ENCODE measurements at places on chromosomes 3 and 15. TPM values are rescaled to one million over a fixed set of nuclear protein-coding genes. Genes with fewer than 3 reads are reported as not detected.

DNA sequence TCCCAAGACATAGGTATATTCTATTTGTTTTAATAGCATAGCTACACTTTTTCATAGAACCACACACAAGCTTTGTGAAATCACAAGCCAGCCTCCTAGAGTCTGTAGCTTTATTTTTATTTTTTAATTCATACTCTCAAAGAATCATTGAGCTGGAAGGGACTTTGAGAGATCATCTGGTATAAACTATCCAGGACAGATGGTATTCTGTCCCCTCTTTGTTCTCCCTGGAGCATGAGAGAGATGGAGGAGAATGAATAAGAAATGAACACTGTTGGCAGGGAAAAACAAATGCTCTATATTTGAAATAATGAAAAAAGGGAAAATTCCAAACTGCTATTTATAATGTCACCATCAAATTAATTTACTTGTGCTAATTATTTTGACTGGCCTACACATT lies 338.7 kb upstream of the IL12A start:
- DNase-seq: no peak

- no peak for DNase-seq
These were observed 170.7 kb downstream of the WDR72 start for GRCh38 chr15:53588773-53589172.

GRCh38 chr3:114848643-114849350 lies 298.3 kb downstream of the ZBTB20 start:
- DNase-seq: no peak

DNA sequence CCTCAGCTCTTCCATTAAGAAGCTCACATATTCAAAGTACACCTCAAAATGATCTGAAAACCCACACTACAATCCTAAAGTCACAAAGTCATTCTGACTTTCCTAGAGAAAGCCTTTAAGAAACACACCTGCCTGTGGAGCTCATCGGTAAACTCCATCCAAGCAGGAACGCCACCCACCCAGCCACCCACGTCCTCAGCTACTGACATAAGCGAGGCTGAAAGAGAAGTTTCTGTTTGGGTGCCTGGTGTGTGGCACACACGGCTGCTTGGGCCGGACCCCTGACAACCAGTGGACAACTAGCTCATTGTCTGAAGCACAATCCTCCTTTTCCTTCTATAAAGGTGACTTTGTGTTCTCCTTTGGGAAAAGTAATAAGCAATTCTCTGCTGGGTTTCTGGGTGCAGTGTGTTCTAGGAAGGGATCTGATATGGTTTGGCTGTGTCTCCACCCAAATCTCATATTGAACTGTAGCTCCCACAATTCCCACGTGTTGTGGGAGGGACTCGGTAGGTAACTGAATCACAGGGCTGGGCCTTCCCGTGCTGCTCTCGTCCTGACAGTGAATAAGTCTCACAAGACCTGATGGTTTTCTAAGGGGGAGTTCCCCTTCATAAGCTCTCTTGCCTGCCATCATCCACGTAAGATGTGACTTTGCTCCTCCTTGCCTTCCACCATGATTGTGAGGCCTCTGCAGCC lies 26.1 kb downstream of the FAM174B start:
- no peak for DNase-seq

GRCh38 chr15:70240082-70240481 lies 142.4 kb upstream of the TLE3 start:
- no peak for DNase-seq

- DNase-seq: no peak
These were observed 38.3 kb downstream of the PIK3CA start for GRCh38 chr3:179186426-179186825.

- DNase-seq: no peak
These were observed 80.6 kb downstream of the PCOLCE2 start for GRCh38 chr3:142808103-142808917.

Gene ANKRD63
- total RNA-seq: not detected

DNA sequence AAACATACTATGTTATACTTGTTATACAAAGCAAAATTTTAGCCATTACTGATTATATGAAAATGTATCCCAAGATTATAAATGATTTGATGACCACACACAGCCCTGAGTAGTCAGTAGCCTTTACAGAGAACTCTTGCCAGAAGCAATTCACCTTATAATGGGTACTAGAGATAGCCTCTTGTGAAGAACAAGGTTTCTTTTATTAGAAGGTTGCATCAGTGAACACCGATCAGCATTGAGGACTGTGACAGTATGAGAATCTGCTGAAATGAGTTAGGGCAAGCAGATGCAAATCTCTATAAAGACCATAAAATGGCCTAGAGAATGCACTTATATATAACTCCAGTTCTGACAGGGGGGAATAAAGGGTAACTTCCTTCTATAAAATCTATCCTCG lies 10.1 kb downstream of the CDC25A start:
- DNase-seq: no peak

Gene SLC28A1
- total RNA-seq: not detected

GRCh38 chr3:51620543-51620942 lies 50.5 kb upstream of the TEX264 start:
- no peak for DNase-seq

Measured in esophagus muscularis mucosa (tissue), 4 donors.